ENCODE measurements at places on chromosomes 1 and 21.

DNA sequence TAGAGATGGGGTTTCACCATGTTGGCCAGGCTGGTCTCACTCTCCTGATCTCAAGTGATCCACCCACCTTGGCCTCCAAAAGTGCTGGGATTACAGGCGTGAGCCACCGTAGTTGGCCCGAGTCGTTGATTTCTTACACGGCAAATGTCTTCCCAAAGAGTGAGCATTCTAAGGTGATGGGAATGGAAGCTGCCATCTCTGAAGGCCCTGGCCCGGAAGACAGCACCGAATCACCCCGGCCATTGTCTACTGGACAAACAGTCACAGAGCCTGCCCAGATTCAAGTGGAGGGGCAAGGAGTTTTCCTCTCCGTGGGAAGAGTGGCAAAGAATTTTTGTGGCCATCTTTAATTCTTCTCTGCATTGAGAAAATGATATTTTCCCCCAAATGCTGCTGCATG lies 92.1 kb upstream of the AJAP1 start:
- DNase-seq, result no peak

DNA sequence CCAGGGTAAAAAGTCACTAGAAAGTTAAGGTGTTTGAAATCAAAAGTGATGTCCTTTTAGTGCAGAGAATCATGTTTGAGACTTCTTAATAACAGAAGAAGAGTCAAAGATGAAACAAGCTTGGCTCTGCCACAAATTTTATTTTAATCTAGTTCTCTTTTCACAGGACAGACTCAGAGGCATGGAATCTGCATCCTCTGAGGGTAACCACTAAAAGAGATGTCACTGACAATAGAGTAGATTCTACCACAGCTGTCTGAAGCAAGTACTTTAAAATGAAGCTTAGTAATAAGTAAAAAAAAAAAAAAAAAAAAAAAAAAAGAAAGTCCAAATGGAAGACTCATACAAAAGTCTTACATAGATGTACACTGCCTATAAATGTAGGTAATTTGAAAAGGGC lies 519.7 kb upstream of the PRMT6 start:
- DNase-seq, result no peak

DNA sequence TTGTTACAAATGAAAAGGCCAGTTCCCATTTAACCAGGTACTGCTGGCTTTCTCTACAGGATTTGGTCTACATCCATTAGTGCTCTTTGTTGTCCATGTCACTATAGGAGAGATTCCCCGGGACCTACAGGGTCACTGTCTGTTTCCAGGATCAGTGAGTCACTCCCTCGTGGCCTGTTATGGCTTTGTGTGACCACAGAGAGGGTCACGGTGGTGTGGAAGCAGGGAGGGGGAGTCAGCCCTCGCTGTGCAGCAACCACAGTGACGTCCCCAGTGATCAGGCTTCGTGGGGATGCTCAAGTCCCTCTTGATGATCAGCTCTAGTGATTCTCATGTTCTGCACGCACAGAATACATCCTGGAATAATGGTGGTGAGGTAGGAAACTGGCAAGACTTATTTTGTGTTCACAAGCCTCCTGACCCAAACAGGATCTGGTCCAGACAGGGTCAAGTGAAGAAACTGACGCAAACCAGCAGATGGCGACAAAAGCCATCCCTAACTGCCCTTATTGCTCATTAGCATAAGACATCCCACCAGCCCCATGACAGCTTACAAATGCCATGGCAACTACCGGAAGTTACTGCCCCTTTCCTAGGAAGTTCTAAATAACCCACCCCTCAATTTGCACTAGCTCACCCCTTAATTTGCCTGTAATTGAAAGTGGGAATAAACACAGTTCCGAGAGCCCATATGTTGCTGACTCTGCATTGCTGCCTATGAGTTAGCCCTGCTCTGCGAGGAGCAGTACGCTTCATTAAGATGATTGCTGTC lies 98.5 kb downstream of the DISC1 start:
- no peak for DNase-seq

DNA sequence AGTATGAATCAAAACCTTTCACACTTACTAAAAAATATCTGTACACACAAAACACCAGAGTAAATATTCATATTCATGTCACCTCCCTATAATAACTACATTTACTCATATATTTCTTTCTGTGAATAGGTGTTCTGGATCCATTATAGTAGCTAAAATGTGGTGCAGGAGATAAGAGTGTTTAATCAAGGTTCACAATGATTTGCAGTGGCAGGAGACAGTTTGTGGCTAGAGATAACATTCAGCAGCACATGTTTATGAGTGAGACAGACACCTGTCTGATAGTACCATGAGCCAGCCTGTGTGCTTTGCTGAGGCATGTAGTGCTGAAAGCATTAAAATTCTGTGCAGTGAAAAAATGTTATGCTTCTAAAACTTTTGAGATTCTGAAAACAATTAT lies 410.3 kb downstream of the SRGAP2C start:
- DNase-seq, result no peak

DNA sequence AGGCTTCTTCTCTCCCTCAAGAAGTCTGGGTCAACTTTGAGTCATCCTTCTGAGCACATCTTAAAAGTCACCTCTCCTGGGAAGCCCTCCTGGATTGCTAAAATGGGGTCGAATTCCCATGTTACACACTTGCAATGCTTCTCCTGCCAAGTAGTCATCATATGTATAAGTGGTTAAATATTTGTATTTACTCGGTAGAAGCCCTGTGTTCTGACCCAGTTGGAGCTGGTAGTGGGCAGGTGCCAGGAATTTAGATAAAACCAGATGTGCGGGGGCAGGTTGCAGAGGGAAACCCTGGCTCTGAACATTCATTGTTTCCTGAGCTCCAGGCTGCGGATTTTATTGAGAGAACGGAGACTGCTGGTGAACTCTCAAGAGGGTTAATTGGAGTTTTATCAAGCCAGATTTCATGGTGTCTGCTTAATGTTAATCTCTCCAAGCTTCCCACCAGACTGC lies 52.8 kb upstream of the RPL11 start:
- DNase-seq, result no peak

DNA sequence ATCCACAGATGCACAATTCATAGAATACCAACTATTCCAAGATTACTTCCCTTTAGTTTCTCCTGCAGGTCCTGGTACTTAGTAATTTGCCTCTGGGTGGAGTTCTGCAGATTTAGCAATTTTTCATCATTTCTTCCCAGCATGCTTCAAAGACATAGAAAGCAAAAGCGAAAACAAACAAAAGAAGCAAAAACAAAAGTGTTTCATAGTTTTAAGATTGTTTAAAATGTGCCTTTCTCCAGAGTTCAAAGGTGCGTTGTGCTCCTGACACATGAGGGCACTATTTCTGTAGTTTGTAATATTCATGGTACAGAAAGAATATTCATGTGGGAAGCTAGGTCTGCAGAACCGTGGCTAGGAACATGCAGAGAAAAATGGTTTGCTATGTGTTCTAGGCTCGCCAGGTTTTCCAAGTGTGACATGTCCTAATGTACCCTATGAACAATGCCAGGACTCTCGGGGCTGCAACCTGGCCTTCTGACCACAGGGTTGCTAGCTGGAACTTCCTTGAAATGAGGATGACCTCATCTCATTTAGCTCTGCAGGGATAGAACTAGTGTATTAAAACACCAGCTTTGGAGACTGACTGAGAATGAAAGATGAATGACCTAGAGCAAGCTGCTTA lies 30.0 kb upstream of the RCSD1 start:
- no peak for DNase-seq

GRCh38 chr1:222791006-222791710 lies 23.7 kb upstream of the DISP1 start:
- no peak for DNase-seq

DNA sequence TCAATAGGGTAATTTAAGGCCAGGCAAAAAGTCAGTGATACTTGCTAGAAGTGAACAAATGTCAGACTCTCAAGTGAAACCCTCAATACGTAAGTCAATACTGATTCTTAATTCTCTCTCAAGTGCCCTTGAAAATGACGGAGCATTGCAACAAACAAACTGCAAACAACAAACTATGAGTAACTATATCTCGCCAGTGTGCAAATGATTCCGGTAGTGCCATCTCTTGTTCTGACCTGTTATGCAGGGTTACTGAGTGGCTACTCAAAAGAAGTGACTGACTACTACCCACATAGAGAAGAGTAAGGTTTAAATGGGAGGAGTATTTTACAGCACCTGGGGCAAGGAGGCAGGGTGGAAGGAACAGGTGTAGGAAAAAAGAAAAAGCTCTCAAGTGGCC lies 1.6 kb downstream of the SLC19A2 start:
- no peak for DNase-seq

- no peak for DNase-seq
Measured at GRCh38 chr1:53332833-53333232, 5.0 kb upstream of the LRP8 start.

DNA sequence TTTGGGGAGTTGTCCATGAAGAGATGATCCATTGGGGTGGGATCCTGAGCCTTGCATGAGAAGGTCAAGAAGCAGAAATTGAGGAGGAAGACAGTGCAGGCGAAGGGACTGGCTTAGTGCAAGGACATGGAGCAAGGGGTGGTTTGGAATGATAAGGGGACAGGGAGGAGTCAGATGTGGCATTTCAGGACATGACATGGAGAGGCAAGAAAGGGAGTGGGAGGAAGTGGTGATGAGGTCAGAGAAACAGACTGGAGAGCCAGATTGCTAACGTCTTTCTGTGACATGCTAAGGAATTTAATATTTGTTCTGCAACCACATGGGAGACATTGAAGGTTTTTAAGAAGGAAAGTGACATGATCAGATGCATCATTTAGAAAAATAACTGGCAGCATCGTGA lies 346.8 kb upstream of the FMN2 start:
- DNase-seq, result no peak

DNA sequence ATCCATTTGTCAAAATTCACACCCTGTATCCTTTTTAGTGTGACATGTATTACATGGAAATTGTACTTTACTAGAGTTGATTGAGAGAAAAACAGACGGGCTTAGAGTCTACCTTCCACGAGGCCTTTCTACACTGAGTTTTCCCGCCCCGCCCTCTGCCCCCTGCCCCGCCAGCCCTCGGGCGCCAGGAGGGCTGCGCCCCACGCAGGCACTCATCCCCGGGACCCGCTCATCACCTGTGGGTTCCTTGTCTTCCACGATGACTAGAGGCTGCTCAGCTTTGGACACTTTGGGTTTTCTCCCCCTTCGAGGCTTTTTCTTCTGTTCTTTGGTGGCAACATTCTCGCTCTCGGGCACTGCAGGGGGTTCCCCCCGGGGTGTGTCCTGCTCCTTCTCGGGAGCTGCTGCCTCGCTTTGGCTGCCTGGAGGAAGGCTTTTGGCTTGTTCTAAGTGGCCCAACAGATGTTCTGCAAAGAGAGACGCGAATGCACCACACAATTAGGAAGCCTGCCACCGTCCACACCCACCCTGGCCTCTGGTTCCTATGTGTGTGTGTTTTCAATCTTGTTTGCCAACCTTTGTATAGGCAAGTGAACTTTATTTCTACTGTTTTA lies 39.6 kb downstream of the PRDM15 start:
- DNase-seq, result no peak

- DNase-seq, result no peak
Measured at GRCh38 chr1:3795453-3796214, 664 bp downstream of the LRRC47 start.

DNA sequence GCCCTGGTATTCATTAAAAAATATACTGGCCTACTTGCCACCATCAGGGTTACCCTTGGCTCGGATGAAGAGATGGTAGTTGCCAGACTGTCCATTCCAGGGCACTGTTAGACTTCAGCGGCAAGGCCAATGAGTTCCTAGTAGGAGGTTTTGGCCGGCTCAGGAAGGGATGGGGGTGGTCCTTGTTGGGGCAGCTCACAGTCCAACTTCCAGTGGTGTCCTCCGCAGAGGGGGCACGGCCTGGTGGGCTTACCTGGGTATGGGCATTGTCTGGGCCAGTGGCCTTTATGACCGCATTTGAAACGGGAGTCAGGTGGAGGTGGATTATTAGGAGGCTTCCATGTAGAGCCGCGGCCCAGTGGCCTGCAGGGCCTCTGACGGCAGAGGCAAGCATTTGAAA lies 139.1 kb upstream of the ETV3 start:
- DNase-seq, result no peak

DNA sequence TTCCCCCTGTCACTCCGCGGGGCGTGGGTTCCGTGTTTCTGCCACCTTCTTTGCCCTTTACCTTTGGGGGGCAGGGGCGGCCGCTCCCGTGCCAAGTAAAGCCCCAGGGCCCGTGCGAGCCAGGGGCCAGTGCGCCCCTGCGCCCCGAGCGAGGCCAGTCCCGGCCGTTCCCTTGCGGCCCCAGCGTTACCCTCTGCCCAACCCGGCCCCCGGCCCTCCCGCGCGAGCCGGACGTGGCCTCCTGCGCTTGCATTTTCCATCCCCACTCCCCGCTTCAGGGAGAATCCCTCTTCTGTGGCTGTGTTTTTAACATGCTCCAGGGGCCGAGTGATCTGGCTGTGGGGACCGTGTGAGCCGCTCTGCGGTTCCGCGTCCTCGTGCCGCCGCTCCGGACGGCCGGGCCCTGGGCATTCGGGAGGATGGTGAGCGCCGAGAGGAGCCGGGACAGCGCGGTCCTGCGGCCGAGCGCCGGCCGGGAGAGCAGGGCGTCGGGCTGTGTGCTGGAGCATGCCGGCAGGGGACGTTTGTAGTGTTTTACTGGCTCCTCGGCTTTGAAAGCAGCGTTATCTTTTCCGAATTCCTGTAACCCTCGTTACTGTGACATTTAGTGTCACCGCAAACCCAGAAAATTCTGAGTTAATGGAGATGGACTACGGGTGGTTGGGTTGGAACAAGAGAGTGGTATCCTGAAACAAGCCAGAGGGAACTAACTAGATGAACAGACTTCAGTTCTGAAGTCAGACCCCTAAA lies 1.0 kb downstream of the GALNT2 start:
- no peak for DNase-seq

GRCh38 chr1:109636201-109636952 lies 16.7 kb downstream of the AMPD2 start:
- no peak for DNase-seq

GRCh38 chr1:160549665-160550006 lies 26.6 kb upstream of the SLAMF6 start:
- DNase-seq, result no peak

GRCh38 chr21:42864815-42865775 lies 14.2 kb downstream of the WDR4 start:
- no peak for DNase-seq

- no peak for DNase-seq
Measured at GRCh38 chr21:36122977-36123376, 11.9 kb upstream of the CBR3 start.

GRCh38 chr1:119632103-119632490 lies 16.0 kb downstream of the ZNF697 start:
- no peak for DNase-seq

DNA sequence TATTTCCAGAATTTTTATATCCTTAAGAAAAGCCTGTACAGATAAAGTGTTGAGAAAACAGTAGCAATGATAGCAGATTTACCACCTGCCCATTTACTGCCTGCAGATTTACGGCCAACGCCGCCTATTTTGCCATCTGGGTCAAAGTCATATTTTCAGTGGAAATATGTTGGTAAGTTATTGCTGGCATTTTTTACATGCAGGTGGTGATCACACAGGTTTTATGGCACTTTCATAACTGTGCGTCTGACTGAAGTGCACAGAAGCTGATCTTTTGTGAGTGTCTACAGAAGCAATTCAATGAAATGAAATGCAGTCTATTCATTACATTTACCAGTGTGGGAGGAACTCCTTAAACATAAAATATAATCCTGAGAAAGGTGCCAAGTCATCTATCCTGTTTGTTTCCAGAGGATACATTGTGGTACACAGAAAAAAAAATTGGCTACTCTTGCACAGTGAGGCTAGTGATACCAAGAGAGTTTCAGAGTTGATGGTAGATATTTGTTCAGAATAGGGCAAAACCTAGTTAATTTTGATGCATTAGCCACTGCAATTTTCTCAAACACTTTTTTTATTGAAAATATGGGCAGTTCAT lies 458.5 kb downstream of the NEGR1 start:
- DNase-seq, result no peak

GRCh38 chr1:23774174-23774880 lies 3.9 kb upstream of the PITHD1 start:
- no peak for DNase-seq

GRCh38 chr1:216587715-216588114 lies 135.5 kb downstream of the ESRRG start:
- no peak for DNase-seq
